ENCODE measurements at places on chromosomes 4 and X.
A peak's percentile ranks its signal among the peaks of the same experiment; 100 is the strongest.

- no peak for DNase-seq
Measured at GRCh38 chr4:15605537-15605936, 49.6 kb downstream of the FBXL5 start.

GRCh38 chr4:151143811-151144210 is 44.4 kb downstream of the RPS3A start:
- DNase-seq, result no peak

DNA sequence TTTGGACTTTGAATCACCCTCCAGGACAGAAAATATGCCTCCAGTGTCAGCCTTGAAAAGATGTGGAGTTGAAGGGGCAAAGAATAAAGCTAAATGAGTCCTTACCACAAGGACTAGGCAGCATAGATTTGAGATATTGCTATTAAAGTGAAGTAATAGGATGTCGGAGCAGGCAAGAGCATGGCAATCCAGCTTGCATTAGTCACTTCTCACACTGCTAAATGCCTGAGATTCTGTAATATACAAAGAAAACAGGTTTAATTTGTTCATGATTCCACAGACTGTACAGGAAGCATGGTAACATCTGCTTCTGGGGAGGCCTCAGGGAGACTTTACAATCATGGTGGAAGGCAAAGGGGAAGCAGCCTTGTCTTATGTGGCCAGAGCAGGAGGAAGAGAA is 109.8 kb upstream of the PCDH7 start:
- DNase-seq, result no peak

GRCh38 chr4:57110640-57111511 is 691 bp upstream of the IGFBP7 start:
- no peak for DNase-seq

- DNase-seq, result peak; percentile 27
Measured at GRCh38 chrX:19554786-19555185, 39.5 kb upstream of the MAP3K15 start.

DNA sequence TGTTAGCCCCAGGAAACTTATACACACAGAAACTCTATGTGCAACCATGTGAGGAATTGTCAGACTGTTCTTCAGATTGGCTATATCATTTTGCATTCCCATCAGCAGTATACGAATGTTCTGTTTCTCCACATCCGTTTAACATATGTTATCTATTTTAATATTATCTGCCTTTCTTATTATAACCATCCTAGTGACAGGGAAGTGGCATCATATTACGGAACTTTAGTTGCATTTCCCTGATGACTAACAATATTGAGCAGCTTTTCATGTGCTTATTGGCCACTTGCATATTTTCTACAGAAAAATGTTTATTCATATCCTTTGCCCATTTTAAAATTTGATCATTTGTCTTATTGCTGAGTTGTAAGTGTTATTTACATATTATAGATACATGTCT is 36.5 kb upstream of the IL15 start:
- no peak for DNase-seq

- DNase-seq, result no peak
Measured at GRCh38 chr4:73816814-73817213, 19.7 kb upstream of the CXCL6 start.

DNA sequence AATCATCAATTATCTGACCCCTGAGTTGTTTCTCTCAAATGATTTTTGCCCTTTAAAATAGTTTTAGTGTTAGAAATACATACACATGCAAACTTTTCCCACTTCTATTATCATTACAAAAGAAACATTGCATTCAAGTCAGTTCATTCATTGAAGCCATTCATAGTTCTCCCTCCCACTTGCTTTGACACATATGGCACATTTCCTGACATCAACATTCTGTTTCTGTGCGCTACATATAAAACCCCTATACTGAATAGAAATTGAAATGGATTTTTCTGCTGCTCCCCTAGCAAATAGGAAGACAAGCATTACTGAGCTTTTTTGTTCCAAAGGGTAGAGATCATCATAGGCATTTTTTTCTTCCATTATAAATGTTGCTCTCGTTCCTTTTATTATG is 497.9 kb upstream of the PCDH10 start:
- DNase-seq, result no peak

- no peak for DNase-seq
Measured at GRCh38 chr4:107780665-107781064, 44.1 kb upstream of the SGMS2 start.

DNA sequence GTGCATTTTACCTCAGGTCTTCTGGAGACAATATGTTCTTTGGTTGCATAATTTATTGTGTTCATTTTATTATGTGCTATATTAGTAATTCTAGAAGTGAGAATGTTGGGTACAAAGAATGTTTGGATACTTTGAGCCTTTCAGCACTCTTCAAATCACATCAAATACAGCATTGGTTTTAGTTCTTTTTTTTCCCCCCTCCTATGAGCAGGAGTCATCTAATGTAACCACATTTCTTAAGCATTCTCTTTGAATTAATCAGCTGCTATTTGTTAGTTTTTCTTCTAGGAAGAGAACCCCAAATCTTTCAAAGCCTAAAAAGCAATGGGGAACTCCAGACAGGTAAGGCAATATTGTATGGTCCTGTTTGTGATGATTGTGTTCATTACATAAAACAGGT is 46.7 kb downstream of the ARL9 start:
- DNase-seq, result no peak

GRCh38 chr4:40789771-40790170 is 40.0 kb downstream of the NSUN7 start:
- DNase-seq, result no peak

- DNase-seq, result no peak
Measured at GRCh38 chr4:18422685-18423084, 401.1 kb upstream of the LCORL start.

DNA sequence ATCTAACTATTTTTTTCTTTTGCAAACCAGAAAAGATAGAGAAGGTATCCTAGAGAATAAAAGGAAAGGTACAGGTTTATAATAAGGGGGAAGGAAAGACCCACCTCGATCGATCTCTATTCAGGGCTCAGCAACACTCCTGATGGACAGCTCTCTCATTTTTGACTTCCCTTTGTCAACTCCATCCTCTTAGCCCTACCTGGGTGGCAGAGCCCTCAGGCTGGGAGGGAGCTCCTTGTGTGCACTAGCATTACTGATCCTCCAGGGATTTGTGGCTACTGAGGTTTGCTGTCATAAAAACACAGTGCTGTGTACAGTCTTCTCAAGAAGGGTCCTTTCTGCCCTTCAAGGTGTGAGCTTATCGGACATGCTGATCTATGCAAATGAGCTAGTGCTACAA is 111.0 kb downstream of the MID1 start:
- no peak for DNase-seq

- DNase-seq, result no peak
Measured at GRCh38 chr4:92522356-92522755, 218.6 kb downstream of the GRID2 start.

DNA sequence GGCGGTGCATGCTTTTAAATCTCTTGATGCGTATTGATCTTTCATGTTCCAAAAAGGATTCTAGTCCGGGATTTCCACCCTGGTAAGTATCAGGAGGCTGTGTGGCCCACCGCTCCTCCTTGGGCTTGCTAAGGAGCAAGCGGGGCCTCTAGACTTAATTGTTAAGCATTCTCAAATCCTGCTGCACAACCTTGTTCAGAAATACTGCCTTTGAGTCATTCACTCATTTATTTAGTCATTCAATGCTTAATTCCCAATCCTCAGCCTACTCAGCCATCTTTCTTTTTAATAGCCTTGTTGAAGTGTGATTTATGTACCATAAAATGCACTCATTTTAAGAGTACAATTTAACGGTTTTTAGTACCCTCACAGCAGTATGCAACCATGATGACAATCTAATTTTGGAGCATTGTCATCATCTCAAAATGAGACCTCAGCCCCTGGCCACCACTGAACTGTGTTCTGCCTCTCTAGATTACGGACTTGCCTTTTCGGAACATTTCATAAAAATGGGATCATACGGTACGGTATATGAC is 15.6 kb upstream of the SLC2A9 start:
- no peak for DNase-seq

DNA sequence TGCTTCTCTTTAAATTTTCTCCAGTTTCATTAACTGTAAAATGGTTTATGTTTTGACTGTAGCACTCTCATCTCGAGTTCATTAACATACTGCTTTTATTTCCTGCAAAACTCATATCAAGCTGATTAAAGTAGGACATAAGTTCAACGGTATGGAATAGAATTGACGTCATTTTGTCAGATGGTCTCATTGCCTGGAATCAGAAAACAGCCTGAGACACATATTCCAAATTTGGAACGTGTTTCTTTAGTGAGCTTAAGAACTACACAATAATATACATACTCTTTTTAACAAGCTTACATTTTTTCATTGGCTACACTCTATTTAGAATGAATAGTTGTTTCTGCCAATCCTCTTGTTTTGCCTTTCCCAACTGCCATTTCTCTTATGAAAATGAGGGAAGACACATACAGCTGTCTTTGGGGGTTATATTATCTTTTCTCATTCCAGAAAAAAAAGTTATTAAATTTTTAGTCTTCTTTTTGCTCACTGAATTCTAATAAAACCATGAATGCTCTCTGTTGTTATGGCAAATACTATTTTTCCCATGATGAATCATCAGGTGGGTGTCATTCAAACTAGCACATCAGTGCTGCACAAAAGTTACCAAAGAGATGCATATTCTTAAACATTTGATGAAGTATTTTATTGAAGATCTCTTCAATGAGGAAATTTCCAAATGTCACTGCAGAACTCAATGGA is 162.8 kb downstream of the GABRB1 start:
- DNase-seq, result no peak

- DNase-seq, result no peak
Measured at GRCh38 chr4:7403001-7403400, 31.7 kb downstream of the PSAPL1 start.

- DNase-seq, result no peak
Measured at GRCh38 chr4:36337665-36338185, 56.3 kb downstream of the DTHD1 start.

DNA sequence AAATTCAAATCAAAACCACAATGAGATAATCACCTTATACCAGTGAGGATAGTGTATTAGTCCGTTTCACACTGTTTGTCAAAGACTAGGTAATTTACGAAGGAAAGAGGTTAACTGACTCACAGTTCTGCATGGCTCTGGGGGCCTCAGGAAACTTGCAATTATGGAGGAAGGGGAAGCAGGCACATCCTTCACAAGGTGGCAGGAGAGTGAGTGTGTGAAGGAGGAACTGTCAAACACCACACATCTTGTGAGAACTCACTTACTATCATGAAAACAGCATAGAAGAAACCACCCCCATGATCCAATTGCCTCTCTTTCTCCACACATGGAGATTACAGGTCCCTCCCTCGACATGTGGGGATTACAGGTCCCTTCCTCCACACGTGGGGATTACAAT is 54.7 kb upstream of the TRPC5 start:
- DNase-seq, result no peak

DNA sequence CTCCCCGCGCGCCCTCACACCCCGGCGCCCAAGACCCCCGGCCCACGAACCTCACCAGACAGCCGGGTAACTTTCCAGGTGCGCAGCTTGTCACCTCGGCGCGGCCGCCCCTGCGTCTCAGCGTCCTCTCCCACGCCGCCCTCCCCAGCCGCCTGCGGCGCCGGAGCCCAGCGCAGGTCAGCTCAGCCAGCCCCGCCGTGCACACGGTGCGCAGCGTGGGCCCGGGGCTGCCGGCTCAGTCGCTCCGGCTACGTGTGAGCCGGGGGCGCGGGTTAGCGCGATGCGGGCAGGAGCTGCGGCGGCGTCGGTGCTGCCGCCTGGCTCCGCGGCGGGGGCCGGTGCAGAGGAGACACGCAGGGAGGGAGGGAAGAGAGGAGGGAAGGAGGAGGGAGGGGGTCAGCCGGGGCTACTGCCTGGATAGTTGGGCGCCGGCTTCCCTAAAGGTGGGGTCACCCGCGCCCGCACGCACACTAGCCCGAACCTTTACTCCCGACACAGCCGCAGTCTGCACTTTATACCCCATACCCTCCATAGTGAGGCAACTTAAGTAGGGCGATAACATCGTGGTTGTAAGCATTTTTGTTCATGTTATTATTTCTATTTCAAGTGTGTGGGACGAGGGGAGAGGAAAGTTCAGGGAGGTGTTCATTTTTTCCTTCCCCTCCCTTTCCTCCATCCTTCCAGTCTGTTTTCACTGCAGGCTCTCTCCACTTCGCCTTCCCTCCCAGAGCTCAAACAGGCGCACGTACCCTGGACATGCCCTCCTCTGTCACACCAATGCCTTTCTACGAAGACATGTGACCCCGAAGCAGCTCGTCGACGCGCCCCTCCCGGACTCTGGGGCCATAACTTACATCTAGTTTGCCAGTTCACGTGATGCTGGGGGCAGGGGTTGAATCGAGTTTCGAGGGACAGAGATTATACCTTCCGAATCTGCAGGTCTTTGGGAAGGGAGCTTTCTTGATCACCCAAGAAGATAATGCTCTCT is at the start of gene PRKG2:
Gene PRKG2, minus strand, starts transcription at position 342 of the 988 bp plus-strand sequence. CDS start 10,175 bp downstream, outside the sequence.
- no peak for DNase-seq

- DNase-seq, result no peak
Measured at GRCh38 chrX:21438792-21439191, 64.6 kb downstream of the CNKSR2 start.

DNA sequence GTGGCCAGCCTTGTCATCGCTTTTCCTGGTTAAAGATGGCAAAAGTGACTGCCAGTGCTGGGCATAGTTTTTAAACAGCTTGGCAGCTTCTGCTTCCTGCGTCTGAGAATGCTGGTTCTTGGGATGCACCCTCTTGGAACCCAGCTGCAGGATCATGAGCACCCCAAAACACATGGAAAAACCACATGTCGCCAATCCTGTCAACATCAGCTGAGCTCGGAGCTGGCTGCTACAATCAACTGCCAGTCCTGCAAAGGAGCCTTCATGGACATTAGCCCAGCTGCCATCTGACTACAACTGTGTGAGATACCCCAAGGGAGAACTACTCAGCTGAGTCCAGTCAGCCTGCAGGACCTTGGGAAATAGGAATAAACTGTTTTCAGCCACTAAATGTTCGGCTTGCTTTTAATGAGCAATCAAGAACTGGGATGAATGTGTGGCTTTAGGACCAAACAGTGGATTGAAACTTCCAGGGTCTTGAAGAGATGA is 31.0 kb downstream of the OSTC start:
- DNase-seq, result no peak

GRCh38 chr4:130486186-130486585 is 1390.2 kb downstream of the C4orf33 start:
- no peak for DNase-seq

Measured in stimulated activated CD8-positive, alpha-beta memory T cell treated with anti-CD3 and anti-CD28 coated beads, Interleukin-15, amount 100 ng/mL, for 48 hours (primary cell).